ENCODE measurements at places on chromosomes 4 and X.

- DNase-seq: no peak
Measured at GRCh38 chrX:41289095-41289494, 44.9 kb upstream of the DDX3X start.

- DNase-seq: peak; percentile 55
Measured at GRCh38 chr4:6372649-6373525, 99.5 kb downstream of the PPP2R2C start.

DNA sequence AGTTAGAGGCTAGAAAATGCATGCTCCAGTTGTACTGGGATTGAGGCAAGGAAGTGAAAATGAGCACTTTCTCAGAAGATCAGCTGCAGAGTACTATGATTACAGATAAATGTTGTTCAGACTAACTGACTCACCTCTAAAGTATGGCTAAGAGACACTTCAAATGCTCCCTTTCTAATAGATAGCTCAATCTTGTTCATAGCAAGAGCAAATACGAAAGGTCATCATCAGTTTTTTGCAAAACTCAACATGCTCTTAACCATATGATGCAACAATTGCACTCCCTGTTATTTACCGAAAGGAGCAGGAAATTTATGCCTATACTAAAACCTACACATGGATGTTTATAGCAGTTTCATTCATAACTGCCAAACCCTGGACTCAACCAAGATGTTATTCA lies 838.4 kb upstream of the INTU start:
- DNase-seq: peak; percentile 26

DNA sequence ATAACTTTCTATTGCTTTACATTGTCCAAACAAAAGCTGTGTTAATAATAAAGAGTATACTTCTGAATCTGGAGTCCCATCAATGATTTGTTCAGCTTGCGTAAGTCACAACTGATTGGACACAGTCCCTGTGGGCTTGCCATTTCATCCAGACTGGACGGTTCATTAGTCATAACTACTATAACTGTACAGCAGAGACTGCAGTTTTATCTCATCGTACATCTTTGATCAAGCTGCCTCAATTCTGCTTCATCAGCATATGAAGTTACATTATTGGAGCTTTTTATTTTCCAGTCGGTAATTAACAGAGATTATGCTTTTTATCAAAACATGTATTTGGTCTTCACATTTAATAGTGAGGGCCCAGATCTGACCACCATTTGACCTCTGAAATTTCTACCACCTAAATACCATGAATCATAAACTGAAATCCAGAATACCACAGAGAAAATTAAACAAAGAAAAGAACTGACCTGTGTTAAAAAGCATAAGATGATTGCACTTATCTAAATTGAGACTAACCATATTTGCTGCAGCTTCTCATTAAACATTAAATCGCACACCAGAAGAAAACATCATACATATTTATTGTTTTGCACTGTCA lies 12.5 kb upstream of the MAB21L2 start:
- DNase-seq: peak; percentile 53

- no peak for DNase-seq
Measured at GRCh38 chr4:2604614-2605013, 68.2 kb downstream of the FAM193A start.

GRCh38 chr4:7391637-7392437 lies 42.9 kb downstream of the PSAPL1 start:
- no peak for DNase-seq

DNA sequence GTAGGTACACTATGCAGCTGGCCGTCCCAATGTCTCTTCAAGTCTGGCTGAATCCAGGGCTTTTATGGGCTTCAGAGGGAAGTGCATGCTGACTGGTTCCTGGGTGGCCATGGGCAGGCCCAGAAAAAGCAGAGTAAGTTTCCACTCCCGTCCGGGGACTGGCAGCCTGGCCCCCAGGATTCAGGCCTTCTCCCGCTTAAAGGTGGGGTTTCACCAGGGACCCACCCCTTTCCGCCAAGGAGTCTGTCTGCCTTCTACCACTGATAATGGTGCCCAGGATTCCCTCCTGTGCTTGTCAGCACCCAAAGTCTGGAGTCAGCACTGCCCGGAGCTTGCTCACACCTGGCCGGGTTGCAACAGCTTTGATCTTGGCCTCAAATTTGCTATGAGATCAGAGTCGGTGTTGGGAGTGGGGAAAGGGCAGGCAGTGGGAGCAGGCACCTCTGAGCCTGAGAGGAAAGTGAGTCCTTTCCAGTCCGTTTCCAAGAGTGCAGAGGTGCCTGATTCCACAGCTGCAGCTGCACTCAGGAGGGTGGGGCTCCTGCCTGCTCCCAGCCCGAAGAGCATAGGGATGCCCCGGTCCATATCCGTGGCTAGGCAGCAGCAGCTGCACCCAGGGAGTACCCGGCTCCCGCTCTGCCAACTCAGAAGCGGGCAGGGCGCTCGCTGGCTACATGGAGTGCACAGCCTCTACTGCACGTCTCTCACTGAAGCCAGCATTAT lies 1344.3 kb upstream of the ADGRL3 start:
- no peak for DNase-seq

- no peak for DNase-seq
Measured at GRCh38 chrX:72043636-72044035, 88.1 kb downstream of the RTL5 start.

DNA sequence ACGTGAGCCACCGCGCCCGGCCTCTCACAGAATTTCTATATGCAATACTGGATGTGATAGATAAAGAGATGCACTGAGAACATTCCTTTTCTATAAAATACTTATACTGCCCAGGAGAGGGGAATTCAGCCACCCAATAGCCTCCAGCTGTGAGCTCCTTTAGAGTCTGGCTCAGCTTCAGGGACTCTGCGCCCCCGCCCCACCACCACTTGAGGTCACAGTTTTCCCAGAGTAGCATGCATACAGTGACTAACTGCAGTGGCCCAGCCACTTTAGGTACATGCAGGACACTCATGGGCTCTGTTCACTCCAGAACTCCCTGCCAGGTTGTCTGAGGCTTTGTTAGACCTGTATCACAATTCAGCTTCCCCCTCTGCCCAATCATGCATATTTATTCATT lies 144.4 kb upstream of the TET2 start:
- no peak for DNase-seq

GRCh38 chrX:129654652-129655546 lies at the start of gene APLN:
Gene APLN, minus strand, starts transcription at chrX:129654956. Its CDS starts 326 bp downstream, at chrX:129654630.
- DNase-seq: no peak

GRCh38 chrX:42934020-42934726 lies 156.2 kb upstream of the PPP1R2C start:
- no peak for DNase-seq

DNA sequence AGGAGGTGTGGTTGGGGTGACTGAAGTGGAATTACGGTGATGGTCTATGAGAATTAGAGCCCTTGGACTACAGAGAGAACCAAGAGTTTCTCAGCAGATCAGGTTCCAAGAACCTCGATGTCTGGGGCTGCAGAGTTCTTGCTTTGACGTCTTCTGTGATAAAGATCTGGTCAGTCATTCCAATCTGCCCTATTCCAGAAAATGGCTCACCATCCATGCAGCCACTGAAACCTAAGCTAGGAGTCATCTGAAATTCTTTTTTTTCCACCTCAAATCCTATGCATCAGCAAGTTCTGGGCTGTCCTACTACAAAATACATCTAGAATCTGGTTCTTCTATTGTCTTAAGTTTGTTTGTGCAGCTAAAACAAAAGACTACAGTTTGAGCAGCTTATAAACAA lies 254.4 kb upstream of the PGRMC2 start:
- no peak for DNase-seq

- DNase-seq: no peak
Measured at GRCh38 chrX:41556958-41557357, 109.8 kb downstream of the NYX start.

GRCh38 chr4:144557404-144557803 lies 88.6 kb upstream of the HHIP start:
- peak; percentile 14 for DNase-seq

- DNase-seq: no peak
Measured at GRCh38 chr4:128853741-128854140, 44.2 kb downstream of the JADE1 start.

GRCh38 chr4:109052821-109053220 lies 249.6 kb downstream of the COL25A1 start:
- no peak for DNase-seq

GRCh38 chrX:75156531-75156945 lies 455 bp upstream of the ABCB7 start:
- DNase-seq: peak; percentile 4

DNA sequence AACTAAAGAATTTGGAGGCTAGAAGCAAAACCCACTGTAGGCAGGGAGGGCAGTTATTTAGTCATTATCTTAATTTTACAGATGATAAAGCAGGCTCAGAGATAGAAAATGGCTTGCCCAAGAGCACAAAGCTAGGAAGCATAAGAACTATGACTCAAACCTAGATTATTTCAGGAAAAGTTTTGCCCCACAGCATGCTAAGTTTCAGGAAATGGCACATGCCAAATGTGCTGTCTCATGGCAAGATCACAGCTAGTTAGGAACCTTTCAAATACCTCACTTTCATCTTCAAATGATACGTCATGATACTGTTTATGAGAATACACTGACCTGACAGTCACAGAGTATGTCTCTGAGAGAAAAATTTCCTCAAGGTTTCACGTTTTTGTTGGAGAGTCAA lies 78.5 kb upstream of the SPANXC start:
- DNase-seq: no peak

GRCh38 chr4:61143461-61143860 lies 56.7 kb upstream of the ADGRL3 start:
- peak; percentile 14 for DNase-seq

- no peak for DNase-seq
Measured at GRCh38 chr4:26223155-26223554, 97.7 kb upstream of the RBPJ start.

DNA sequence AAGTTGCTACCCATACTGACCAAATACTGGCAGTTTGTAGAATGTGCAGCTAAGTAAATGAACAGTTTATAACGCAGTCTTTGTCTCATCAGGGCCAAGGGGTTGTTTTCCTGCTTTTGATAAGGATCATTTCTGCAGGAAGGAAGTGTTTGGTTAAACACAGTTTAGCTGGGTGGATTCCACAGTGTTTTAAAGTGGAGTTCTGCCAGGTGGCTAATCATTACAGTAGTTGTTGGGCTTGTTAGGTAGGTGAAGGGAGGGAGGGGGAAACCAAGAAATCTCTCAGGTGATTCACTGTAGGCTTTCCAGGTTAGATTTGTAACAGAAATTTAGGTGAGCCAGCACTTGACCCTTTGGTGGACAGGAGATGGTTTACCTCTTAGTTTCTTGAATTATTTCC lies 58.1 kb downstream of the FNIP2 start:
- DNase-seq: no peak

GRCh38 chr4:126061655-126062054 lies 746.9 kb downstream of the FAT4 start:
- DNase-seq: no peak

DNA sequence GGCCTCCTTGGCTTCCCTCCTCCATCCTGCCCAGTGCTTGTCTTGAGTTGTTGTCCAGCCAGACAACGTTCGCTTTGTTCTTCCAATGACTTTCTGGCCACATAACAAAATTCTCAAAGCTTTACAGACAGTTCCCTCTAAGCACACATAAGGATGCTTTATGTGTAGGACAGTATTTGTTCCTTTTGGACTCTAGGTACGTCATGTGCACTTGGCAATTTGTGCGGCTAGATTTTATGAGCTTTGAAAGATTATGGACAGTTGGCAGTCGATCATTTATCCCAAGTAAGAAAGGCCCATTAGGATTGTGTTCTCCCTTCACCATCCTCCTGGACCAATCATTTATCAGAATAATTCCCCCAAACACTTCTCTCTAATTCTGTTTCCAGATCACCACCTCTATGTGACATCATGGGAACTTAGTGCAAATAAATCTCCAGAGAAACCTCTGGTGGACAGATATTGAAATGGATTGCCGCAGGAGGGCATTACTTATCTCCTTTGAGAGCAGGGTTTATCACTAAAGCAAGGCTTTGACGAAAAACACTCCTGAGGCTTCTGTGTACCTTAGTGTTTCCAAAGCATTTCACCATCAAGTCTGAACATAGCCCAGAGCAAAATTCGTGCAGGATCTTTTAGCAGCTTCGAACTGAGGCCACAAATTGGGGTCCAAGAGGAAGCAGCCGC lies 77.4 kb upstream of the BMPR1B start:
- no peak for DNase-seq
